D721Med (cell line): ENCODE measurements at places on chromosomes 7 and 10.

GRCh38 chr7:36400606-36401005, 10.9 kb downstream of the ANLN start:
- no peak for DNase-seq

DNA sequence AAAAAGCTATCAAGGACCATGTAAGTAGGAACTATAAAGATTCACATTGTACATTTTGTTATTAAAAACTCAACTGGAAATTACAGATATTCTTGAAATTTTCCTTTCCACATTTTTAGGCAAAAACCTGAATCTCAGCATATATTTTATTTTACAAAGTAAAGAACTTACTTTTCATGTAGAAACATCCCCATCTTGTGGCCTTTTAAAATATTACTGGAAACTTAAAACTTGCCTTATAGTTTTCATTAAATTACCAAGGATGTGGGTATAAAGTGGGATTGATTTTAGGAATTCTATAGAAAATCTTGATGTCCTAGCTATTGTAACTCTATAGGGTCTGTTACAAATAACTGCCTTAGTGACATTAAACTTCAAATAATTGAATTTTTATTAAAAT, 10.6 kb downstream of the DBF4 start:
- no peak for DNase-seq

DNA sequence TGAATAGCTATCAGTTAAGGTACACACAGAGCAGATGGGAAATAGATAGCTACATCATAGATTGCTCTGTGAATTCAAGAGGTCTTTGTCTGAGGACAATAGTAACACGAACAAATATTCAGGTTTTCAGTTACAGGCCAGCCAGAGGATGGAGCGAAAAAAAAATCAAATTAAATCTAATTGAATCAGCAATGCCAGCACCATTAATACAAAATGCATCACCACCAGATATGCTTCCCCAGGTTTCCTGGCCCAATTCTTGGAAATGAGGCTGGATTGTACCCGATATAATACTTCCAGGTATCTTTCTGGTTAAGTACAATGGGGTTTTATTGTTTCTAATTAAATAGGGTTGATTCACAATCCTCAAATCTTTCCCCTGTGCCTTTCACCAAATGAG, 975.8 kb upstream of the AUTS2 start:
- no peak for DNase-seq

DNA sequence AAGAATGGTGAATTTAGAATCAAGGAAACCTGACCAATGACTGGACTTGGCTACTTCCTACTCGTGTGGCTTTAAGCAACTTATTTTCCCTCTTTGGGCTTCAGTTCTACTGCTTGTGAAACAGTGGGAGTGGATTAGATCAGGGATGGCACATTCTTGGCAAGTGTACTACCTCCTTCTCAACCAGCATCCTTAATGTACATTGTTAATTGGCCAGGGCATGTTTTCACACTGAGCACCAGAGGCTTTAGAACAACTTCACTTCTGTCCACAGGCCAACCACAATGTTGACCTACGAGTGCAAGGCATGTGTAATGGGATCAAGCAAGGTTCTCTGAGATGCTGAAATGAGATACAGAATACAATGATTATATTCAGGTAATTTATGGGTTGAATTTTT, 315.3 kb downstream of the ADRA2A start:
- DNase-seq = no peak

- DNase-seq = no peak
These were observed 97.3 kb upstream of the KCNIP2 start for GRCh38 chr10:101940916-101941315.

DNA sequence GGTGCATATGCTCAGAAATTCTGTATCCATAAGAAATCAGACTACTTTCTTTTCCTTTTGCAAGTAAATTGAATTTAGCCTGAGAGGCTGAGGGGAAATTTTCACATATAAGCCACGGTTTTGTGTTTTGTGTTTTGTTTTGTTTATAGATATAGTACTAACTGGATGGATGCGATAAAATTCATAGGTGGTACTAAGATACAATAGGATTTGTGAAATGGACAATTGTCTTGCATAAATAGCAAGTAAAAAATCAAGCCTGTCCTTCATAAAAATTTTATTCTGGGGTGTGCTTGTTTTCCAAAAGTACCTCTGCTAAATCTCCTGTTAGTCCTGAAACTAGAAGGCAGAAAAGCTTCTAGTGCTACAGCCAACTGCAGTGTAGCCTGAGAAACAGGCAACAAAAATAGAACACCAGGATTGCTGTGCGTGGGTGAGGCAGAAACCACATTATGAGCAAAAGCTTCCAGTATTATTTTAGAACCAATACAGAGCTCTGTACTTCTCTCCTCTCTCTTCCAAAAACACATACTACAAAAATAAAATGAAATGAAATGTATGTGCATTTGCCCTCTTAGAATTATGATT, 634 bp upstream of the HDAC9 start:
- no peak for DNase-seq

DNA sequence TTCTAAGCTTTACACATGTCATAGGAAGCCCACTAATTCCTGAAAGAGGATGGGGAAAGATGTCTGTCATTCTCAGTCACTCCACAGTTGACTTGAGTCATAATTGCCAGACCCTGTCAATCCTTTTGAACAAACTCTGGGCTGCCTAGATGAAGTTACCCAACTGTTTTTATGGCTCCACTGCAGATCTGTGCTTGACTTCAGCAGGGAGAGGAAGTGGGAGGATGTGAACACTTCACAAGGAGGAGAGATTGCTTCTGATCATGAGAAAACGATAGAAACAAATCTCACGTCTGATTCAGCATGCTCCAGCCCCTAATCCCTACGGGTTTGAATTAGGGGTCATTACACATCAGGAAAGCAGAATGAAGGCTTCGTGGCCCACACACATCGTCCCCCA, 596.6 kb upstream of the CELF2 start:
- DNase-seq = no peak

DNA sequence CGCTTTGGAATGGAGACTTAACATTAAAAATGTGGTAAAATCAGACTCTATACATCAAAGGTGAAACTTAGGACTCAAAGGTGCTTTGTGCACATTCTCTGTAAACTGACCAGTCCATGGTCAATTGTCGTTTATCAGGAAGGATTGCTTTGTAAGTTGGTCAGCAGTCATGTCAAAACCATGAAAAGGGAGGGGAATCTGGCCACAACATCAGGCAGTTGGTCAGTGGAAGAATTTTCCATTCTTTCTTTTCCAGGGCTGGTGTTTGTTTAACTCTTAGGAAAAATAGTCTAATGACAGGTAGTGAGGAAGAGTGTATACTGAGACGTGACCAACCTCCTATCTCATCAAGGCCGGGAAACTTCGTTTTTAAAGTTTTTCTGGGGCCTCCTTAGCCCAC, 226.5 kb downstream of the ADK start:
- DNase-seq = no peak

- DNase-seq = no peak
These were observed 252.5 kb downstream of the ANKRD7 start for GRCh38 chr7:118477036-118477435.

- no peak for DNase-seq
These were observed 1213.2 kb downstream of the XPNPEP1 start for GRCh38 chr10:108709927-108710722.

DNA sequence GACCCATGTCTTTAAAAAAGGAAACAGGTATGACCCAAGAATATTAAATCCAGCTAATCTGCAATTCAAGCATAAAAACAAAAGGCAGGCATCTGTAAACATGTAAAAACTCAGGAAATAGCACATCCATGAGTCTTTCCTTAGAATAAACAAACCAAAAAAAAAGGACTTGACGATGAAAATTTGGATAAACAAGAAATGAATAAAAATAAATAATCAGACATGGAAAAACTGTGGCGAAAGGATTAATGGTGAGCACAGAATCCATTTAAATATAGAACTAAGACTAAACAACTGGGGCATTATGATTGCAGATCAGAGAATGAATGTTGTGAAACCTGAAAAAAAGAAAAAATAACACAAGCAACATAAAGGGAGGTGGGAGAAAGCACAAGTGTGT, 170.1 kb downstream of the DOCK4 start:
- DNase-seq = no peak
